Right hindlimb (tissue), 1 donor: ENCODE measurements at places on chromosomes 7 and 10.
A peak's percentile ranks its signal among the peaks of the same experiment; 100 is the strongest.

GRCh38 chr7:909358-910329, 33.3 kb downstream of the GET4 start:
- DNase-seq = peak; percentile 60

- DNase-seq = no peak
These were observed 772.2 kb upstream of the C7orf33 start for GRCh38 chr7:147818317-147818716.

GRCh38 chr7:7720750-7721621, 2.6 kb upstream of the RPA3 start:
- DNase-seq = no peak

GRCh38 chr7:138023618-138024342, 21.9 kb upstream of the CREB3L2 start:
- DNase-seq = no peak

DNA sequence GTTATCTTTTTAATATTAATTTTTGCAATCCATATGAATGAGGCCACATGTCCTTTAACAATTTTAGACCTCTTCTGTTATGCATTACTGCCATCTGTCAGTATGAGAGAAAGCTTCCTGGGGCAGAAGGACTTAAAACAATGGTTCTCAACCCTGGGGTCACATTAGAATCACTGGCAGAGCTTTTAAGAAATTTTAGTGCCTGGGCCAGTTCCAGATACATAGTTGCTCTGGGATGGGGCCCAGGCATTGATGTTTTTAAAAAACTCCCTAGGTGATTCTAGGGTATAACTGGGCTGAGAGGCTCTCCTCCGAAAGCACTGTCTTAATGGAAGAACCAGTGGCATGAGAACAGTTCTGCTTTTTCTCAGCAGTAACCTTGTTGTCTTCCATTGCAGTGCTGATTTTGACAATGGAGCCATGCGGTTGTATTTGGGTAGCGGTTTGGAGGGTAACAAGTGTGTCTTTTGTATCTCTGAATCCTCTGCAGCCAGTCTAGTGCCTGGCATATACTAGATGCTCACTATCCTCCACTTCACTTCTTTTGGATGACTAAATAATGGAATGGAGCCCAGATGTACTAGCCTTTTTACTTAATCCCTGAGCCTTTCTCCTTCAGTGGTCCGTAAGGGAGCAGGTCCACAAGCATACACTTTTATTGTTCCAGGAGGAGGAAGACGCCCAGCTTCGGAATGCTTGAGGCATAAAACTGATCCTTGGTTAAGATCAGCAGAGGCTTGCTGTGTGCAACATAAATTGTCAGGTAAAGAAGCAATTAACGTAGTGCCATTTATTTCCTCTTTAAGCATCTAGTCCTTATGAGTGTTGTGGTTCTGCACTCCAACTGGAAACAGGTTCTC, 227.1 kb downstream of the AUTS2 start:
- DNase-seq = no peak

- DNase-seq = no peak
These were observed 135.0 kb upstream of the PDLIM1 start for GRCh38 chr10:95425592-95426465.

- DNase-seq = no peak
These were observed 25.1 kb downstream of the PARD3 start for GRCh38 chr10:34789966-34790506.

- no peak for DNase-seq
These were observed 767.4 kb upstream of the GHITM start for GRCh38 chr10:83371696-83372490.

DNA sequence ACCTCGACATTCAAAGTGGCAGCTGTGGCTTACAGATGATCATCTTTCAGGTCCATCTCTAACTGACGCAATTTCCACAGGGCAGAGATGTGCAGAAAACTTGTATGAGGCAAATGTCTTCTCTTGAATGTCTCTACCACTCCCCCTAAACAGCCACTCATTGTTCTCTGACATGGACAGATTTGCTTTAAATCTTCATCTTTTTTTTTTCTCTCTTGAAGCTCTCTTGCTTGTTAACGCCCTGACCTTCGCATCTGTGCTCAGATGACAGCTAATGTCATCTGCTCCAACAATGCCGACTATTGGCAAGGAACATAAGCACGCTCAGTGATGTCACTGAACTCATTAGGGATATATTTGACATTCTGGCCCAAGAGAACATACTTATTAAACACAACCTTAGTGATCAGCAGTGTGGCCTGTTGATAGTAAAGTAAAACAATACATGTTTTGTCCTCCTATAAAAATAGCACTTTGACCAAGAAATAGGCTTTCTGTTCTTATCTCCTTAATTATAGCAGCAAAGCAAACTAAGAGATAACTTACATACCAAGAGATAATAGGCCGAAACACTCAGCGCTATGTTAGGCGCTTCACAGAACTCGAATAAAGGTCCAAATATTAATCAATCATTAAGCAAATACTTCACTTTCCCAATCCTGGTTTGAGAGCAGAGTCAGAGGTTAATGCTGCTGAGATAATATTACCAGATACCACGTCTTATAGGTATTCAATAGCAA, 583.5 kb downstream of the PARD3 start:
- DNase-seq = no peak

- DNase-seq = no peak
These were observed 81.0 kb downstream of the CPVL start for GRCh38 chr7:29065181-29065857.

GRCh38 chr7:149723795-149724495, 49.4 kb downstream of the ZNF467 start:
- no peak for DNase-seq

DNA sequence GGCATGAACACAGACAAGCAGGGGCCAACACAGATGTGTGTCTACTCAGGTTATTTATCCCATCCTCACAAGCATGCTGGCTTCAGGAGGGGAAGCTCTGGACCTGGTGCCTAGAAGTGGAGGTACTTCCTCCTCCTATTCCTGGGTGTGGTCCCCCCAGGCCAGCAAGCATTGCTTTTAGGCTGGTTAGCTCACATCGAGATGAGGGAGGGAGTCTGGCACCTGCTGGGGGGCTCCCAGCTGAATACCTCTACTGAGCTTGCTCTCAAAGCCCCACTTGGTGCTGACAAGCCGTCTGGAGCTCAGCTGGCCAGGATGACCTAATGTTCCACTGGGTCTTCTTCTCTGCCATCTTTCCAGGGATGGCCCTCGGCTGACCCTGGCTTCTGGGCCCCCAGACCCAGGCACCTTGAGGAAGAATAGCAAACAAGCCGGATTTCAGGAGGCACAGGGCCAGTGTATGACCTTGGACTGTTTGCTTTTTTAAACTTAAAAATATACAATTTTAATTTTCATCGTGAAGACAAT, 26.8 kb downstream of the FAM241B start:
- DNase-seq = no peak

DNA sequence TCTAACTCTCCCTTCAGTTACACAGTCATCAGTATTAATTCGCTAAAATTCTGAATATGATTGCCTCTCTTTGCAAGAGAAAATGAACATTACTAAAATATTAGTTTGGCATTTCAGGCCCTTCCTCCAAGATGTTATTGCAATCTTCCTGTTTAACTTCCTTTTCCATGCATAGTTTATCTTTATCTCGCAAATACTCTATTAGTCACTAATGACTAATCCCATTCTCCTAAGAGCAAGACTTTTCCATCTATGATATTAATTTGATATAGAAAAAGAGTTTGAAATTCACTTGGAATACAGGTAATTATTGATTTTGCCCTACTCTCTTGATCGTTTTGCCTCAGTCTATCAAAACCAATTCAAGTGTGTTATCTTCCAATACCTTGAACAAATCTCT, 41.8 kb upstream of the SEMA3A start:
- DNase-seq = no peak

GRCh38 chr7:104964626-104965236, 49.3 kb upstream of the KMT2E start:
- no peak for DNase-seq

GRCh38 chr7:45446195-45446944, 127.8 kb upstream of the ADCY1 start:
- no peak for DNase-seq

GRCh38 chr10:12780634-12781601, 220.6 kb downstream of the CCDC3 start:
- DNase-seq = peak; percentile 48

GRCh38 chr7:84911077-84911476, 275.8 kb downstream of the SEMA3D start:
- no peak for DNase-seq

GRCh38 chr7:88200261-88200660, 19.6 kb downstream of the SRI start:
- peak; percentile 28 for DNase-seq

DNA sequence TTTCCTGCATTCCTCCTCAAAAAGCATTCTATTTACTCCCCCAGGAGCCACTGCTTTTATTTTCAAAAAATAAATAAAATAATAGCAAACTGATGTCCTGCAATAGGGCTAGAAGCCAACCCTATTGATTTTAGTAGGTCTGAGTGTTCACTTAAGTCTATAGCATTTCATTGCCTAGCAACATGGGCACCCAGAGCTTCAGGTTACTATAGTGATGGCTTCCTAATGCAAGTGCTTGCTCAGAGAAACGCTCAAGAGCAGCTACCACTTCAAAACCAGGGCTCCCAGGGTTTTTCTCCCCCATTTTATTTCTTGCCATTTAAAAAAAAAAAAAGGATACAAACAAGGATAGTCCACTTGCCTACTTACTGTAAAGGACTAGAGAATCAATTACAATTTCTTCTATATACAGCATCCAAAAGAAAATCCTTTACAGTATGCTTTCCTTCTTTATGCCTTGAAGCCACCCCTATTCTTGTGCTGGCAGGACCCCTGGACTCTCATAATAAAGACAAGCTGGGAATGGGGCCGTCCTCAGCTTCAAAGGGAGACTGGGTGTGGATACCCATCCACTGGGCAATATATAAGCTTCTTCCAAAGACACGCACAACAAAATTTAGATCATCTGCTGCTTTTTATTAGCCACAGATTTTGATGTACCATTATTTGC, 133.3 kb downstream of the VPS41 start:
- DNase-seq = no peak

GRCh38 chr7:43647673-43648472, 65.0 kb downstream of the STK17A start:
- DNase-seq = peak; percentile 72

- DNase-seq = no peak
These were observed 273.3 kb downstream of the FZD1 start for GRCh38 chr7:91537260-91538152.

- DNase-seq = no peak
These were observed 294.2 kb downstream of the IPMK start for GRCh38 chr10:57973451-57973850.

- DNase-seq = peak; percentile 87
These were observed 72.1 kb upstream of the TNRC18 start for GRCh38 chr7:5495581-5496375.

DNA sequence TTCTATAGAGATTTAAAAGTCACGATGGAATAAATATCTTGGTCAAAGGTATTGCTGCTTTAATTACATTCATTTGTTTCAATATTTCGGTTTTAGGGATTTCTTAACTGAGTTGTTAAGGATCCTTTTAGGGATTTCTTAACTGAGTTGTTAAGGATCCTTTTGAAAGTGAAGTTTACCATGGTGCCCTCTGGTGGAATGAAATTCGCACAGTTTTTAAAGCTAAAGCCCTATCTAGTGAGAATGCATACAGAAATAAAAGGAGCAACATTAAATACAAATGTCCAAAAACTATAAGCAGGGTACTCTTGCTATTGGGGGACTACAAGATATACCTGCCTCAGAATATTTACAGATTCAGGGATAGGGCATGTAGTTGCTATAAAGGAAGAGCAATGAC, 193.7 kb downstream of the RNLS start:
- peak; percentile 25 for DNase-seq

- DNase-seq = no peak
These were observed 247.5 kb downstream of the FOXP2 start for GRCh38 chr7:114662002-114662677.

- DNase-seq = no peak
These were observed 105.6 kb upstream of the BMPER start for GRCh38 chr7:33799766-33800165.

GRCh38 chr7:2583798-2584580, 25.2 kb downstream of the IQCE start:
- DNase-seq = no peak

- DNase-seq = no peak
These were observed 1.6 kb upstream of the PPA1 start for GRCh38 chr10:70234668-70235447.

GRCh38 chr7:1951159-1951536, 281.1 kb downstream of the ELFN1 start:
- DNase-seq = peak; percentile 61

GRCh38 chr10:115093776-115094408, 727 bp downstream of the ATRNL1 start:
- no peak for DNase-seq

DNA sequence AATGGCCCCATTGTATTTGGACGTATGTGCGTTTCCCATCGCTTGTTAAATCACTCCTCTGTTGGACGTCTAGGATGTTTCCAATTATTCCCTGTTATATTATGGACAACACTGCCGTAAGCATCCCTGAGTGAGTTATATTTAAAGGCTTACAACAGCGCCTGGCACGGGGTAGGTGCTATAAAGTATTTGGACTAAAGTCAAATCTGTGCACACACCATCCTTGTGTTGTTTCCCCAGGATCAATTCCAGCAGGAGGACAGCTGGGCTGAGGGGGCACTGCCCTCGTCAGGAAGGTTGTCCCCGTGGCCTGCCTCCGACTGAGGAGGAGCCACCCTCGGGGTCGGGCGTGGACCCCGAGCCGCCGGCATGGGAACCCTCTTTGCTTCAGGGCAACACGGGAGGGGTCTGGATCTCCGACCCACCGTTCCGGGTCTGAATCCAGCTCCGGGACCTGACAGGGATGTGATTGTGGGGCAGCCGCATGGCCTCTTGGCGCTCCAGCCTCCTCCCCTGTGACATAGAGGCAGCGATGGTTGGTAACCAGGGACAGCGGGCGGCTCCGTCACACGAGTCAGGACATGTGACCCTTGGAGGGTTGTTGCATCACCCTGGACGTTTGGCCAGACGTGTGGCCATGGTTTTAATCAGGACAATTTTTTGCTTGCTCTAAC, 1.5 kb upstream of the JAKMIP3 start:
- no peak for DNase-seq

GRCh38 chr7:8396294-8396693, 37.1 kb upstream of the NXPH1 start:
- no peak for DNase-seq

DNA sequence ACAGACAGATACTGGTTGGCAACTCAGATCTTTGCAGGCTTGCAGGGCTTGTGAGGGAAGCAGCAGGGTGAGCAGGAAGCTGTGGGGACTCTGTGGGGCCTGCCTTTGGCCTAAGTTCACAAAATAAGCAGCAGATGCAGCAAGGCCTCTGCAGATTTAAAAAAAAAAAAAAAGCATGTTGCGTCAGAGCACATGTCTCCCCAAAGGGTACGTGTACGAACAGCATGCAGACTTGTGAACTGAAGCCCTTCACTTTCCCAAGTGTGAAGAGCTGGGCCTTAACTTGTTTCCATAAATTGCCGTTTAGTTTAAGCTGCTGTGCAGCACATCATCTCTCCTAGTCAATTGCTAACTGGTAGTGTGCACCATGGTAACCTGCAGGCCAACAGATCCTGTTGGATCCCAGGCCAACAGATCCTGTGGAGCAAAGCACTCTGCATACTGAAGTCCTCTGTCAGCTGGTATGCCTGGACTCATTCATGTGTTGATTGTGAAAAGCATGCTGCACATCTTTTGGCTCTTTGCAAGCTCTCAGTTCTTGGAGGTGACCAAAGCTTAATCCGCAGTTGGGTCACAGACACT, 10.8 kb upstream of the XPNPEP1 start:
- no peak for DNase-seq
